Fibroblast of skin of right biceps (primary cell): ENCODE measurements at places on chromosomes 6 and 20.

GRCh38 chr6:88168362-88168761 lies 2.2 kb upstream of the CNR1 start:
- DNase-seq: no peak

GRCh38 chr6:56764081-56764566 lies 121.4 kb upstream of the DST start:
- peak; percentile 53 for DNase-seq

DNA sequence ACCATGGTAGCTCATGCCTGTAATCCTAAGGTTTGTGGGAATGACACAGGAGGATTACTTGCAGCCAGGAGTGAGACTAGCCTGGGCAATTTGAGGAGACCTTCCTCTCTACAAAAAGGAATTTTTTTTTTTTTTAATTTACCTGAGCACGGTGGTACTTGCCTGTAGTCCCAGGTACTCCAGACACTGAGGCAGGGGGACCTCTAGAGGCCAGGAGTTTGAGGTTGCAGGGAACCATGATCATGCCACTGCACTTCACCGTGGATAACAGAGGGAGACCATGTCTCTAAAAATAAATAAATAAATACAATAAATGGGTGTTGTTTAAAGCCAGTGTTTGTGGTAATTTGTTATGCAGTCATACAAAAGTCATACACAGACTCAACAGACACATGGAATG lies 2.4 kb upstream of the HLA-F start:
- no peak for DNase-seq

DNA sequence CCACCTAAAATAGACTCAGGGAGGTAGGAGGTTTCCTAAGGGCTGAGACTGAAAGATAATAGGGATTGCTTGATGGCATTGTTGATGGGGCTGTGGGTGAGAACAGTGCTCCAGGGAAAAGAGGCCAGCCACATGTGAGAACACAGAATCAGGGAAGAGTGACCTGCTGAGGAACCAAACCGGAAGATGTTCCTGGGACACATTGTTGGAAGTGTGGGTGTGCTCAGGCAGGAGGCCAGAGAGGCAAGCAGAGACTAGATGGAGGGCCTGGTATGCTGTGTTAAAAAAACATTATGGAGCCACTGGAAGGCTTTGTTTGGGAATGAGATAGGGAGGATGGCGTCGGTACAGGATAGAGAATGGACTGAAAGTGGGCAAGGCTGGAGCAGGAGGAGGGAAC lies 23.3 kb downstream of the RNF144B start:
- DNase-seq: no peak

DNA sequence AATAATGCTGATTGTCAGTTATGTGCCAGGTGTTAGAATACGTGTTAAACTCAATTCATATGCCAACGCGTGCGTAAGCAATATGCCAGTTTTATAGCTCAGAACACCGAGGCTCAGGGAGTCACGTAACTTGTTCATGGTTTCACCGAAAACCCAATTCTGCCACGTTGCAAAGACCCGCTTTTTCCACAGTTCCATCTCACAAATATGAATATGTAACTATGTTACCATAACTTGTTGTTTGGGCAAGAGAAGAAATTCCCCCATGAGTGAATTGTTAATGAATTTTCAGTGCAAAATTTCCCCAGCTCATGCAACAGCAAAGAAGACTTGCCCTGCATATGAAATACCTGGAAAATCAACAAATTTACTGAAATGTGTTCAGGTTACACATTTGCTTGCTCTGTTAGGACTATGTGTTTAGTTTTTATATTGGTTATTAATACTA lies 30.1 kb downstream of the SF3B5 start:
- no peak for DNase-seq

- no peak for DNase-seq
Measured at GRCh38 chr20:46701057-46701456, 8.4 kb upstream of the SLC2A10 start.

GRCh38 chr6:56400273-56400672 lies 152.9 kb upstream of the COL21A1 start:
- no peak for DNase-seq

GRCh38 chr6:135073756-135074393 lies 19.3 kb upstream of the HBS1L start:
- DNase-seq: no peak

DNA sequence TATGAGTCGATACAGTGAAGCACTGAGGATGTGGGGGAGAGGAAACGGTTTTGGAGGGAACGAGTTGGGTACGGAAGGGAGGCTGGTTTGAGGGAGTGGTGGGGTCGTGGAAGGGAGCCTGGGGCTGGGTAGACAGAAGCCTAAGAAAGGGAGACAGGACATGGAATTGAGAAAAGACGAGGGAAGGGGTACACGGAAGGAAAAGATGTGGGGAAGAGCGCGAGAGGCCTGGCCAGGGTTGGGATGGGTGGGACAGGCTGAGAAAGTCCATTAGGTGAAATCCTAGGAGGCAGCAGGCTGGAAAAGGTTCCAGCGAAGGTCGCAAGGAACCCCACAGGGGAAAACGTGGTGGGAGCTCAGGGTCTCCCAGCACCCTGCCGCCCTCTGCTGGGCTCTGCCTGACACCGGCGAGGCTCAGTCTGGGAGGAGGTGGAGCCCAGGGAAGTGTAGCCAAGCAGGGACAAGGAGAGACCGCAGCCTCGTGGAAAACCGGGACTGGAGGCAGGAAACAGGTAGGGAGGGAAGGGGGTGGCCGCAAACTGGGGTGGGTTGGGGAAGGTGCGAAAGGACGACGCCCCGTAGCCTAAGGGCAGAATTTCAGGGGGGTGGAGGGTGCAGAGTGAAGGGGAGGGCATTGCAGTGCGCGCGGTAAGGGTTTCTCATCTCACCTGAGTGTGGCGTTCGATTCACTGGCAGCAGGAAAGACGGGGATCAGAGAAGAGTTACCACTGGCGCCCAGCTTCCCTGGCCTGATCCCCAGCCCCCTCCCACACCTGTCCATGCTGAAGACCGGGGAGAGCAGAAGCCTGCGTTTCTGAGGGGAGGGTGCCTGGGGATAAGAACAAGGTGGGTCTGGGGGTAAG lies 4.3 kb downstream of the GABBR1 start:
- DNase-seq: peak; percentile 82

DNA sequence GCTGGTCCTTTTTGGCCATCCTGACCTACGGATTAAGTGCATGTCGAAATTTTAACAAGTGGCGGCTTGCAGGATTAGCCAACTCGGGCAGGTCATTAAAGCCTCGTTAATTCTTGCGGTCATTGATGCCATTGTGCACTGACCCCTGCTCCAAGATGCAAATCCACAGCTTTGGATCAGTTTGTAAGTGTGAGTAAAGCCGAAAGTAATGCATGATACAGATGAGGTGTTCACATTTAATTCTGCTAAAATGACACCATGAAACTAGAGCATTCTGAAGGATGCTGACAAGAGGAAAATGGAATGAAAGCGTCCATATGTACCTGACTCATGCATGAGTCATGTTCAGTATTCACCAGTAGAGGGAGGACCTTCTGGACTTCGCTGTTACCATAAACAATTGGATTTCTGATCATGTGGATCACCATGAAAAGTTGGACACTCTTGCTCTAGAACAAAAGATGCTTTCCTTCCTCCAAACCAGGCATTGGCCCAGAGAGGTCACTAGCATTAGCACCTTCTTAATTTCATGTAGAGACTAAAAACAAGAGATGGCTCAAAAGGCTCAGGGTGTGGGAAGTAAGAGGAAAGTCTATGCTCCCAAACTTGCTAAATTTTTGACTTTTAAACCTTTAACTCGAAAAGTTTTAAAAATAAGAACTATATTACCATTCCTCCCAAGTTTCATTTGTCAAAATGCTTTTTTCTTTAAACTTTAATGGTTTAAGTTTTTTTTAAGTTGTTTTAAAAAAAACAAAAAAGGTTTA lies 48.0 kb downstream of the MUC22 start:
- DNase-seq: peak; percentile 95

- DNase-seq: no peak
Measured at GRCh38 chr6:21781128-21781527, 187.6 kb downstream of the SOX4 start.

- DNase-seq: peak; percentile 2
Measured at GRCh38 chr6:114740547-114740946, 397.7 kb upstream of the HS3ST5 start.
